ENCODE measurements at places on chromosomes 5 and 9.

- no peak for DNase-seq
Observed at GRCh38 chr5:174736331-174736721, 11.9 kb downstream of the MSX2 start.

GRCh38 chr5:54965806-54966205 lies 19.6 kb downstream of the ESM1 start:
- no peak for DNase-seq

DNA sequence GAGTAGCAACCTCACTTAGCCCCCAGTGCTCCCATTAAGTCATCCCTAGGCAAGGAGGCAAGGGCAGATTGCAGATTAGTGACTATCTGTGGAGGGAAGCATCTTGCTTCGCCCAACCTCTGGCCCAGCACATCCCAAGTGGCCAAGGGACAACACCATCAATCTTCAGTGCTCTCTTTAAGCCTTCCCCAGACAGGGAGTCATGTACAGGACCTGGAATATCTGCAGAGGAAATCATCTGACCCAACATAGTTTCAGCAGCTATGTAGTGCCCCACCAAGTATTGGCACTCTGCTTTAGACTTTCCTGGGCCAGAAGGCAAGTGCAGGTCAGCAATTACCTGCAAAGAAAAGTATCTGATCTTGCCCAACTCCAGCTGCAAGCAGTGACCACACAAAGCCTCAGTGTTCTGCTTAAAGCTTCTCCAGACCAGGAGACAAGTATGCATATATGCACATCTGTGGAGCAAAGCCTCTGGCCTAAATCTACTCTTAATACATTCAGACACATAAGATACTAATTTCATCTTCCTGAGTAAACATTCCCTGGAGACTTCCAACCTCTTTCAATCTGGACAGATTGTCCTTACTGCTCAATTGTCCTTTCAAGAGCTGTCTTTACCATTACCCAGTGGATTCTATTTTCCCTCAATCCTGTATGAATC lies 224.8 kb upstream of the VLDLR start:
- DNase-seq = no peak

GRCh38 chr9:27276193-27277030 lies 20.5 kb downstream of the EQTN start:
- no peak for DNase-seq

DNA sequence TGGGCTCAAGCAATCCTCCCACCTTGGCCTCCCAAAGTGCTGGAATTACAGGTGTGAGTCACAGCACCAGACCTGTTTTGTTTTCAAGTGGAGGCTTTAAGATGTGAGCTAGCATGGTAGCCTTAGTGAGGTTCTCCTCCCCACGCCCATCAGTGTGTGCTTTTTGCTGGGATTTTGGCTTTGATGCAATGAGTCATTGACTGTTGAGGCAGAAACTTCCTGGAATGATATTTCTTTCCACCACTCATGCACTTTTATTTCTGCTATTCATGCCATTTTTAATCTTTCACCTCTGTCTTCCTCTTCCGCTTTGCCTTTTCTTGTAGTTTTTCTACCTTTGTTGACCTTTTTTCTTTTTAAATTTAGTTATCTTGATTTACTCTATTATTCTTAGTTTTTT lies 4.2 kb upstream of the NFIL3 start:
- DNase-seq = no peak

DNA sequence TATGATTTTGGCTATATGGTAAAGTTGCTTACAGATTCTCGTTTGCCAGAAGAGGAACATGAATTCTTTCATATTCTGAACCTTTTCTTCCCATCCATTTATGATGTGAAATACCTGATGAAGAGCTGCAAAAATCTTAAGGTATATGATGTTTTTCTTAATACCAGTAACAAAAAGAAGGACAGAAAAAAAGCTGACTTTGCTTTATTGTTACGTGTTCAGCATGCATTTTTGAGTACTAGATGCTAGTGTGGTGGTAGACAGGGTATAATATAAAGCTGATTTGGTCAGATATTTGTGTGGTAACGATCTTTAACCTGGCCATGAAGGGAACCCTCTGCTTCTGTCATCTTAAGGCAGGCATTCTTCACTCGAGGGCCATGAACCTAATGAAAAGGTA lies 13.3 kb downstream of the CNOT8 start:
- DNase-seq = no peak

- no peak for DNase-seq
Observed at GRCh38 chr5:14256026-14256690, 113.0 kb downstream of the TRIO start.
